CD8-positive, alpha-beta memory T cell (primary cell): ENCODE measurements at places on chromosomes 2 and 18.

DNA sequence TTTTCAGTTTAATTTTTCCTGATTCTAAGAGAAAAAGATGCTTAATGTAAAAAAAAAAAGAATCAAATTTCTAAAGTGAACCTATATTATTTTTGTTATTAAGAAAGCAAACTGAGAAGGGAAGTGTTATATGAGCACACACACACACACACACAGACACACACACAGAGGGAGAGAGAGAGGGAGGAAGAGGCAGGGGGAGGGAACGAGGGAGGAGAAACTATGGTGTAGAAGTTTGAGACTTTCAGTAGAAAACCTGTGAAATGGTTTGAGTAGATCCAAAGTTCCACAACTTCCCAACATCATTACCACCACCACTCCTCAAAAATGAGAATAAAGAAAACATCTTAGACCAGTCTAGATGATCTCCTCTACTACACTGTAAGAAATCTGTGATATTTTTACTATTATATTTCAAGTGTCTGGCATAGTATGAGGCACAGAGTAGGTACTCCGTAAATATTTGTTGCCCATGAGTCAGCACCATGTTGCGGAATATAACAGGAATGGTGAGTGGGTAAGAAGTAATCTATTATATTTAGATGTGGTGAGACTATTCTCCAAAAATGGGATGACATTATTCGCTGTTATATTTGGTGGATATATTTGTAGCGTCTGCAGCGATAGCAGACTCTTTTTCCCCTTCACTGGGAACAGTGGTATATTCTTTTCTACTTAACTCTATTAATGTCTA, 149.4 kb upstream of the DNMT3A start:
- DNase-seq = no peak

DNA sequence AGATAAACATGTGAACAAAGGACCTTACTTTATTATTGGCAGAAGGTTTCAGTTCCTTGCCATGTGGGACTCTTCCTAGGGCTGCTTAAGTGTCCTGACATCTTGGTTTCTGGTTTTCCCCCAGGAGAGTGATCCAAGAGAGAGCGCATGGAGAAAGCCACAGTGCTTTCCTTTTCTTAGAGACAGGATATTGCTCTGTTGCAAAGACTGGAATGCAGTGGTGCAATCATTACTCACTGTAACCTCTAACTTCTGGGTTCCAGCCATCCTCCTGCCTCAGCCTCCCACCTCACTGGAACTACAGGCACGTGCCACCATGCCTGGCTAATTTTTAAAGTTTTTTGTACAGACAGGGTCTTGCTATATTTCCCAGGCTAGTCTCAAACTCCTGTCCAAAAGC, 38.1 kb upstream of the TCF7L1 start:
- no peak for DNase-seq

- DNase-seq = no peak
These were observed 143.0 kb downstream of the ACOXL start for GRCh38 chr2:110875384-110875725.

GRCh38 chr2:31227110-31227509, 6.8 kb upstream of the EHD3 start:
- no peak for DNase-seq

DNA sequence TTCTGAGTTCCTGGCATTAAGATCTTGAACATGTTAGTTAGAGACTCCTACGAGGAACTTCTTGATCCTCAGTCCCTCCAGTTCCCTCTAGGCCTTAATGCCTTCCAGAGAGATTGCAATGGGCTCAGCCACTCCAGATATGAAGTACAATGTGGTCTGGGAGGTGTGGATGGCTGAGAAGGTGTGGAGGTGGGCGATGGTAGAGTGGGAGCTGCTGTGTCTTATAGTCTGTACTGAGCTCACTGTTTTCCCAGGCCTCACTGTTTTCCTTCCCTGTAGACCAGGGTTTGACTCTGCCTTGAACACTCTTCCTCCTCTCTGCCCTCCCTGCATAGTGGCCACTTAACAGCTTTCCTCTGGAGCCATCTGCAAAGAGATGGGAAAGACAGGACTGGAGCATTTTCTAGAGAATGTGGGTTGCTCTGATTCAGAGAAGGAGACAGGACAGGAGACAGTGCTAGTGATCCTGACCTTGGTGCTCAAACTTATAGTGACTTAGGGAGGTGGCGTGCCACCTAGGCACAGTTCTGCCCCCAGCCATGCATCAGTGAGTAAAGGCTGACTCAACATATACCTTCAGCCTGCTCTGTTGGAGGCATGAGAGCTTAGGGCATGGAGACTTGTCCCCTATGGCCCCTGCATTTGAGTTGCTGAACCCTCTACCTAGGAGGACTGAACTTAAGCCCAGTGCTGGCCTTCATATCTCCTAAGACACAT, 129.7 kb downstream of the TDRD15 start:
- no peak for DNase-seq

GRCh38 chr2:163613266-163613731, 122.5 kb downstream of the FIGN start:
- no peak for DNase-seq

- DNase-seq = no peak
These were observed 47.0 kb downstream of the FAM117B start for GRCh38 chr2:202681688-202682205.

DNA sequence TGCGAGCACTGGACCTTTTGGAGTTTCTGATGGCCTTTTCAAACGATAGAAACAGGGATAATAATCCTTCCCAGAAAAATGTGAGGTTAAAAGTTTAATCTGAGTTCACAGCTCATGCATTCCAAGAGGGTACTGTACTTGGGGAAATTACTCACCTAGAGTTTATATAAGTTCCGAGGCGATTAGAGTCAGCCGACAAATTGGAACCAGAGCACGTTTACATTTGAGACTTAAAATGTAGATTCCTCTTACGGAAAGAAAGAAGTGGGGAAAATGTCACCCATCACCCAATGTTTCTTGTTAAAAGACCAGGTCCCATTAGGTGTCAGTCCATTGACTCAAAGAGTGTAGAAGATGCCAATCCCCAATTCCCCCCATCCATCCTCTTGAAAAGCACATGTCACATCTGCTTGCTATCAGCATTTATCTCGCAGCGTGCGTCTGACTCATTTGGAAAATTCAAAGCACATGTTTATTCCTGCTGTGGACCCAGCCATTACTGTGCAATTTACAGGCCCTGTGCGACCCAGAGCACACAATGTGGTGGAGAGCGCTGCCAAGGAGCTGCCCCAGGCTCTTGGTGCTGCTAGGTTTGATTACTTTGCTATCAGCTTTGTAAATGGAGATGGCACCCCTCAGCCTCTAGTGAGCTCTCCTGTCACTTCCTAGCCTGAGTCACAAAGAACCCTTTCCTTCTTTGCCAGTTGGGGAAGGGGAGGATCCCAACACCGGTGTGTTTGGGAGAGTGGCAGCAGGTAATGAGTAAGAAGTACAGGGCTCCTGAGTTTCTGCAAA, 104.8 kb downstream of the COLEC12 start:
- no peak for DNase-seq

DNA sequence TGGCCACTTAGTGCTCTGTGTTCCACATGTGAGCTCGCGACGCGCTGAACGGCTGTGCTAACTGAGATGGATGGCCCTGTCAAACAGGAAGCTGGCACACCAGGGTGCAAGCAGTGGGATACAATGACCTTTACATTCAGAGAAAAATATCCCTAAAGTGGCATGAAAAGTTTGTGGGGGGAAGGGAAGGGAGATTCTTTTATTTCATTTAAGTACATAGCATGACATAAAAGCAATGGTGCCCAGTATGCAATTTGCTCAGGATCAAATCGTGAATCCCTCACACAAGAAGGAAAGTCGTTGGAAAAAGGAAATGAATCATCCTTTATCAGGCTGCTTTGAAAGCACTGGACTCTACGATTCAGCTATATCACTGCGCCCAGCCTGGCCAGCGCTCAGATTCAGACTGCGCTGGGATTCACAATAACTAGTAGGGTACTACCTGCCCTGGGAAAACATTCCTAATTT, 26.0 kb downstream of the SATB2 start:
- DNase-seq = no peak
